ENCODE measurements at places on chromosomes 12 and 14.

- DNase-seq: no peak
Observed at GRCh38 chr14:29740491-29740890, 187.2 kb downstream of the PRKD1 start.

DNA sequence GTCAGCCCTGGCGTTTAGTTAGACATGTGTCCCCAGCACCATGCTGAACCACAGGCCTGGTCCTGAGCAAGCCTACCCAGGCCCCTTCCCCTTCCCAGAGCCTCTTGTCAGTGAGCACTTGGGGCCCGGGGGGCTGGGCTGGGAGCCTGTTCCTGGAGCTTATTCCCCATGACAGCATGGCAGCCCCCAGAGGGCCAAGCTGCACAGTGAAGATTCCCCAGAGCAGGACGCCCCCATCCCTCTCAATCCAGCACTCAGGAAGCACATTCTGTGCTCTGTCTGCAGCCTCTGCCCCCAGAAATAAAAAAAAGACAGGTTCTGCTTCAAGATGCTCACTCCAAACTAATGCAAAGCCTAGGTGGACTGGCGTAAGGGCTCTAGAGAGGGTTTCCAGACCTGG lies 117.3 kb downstream of the LGMN start:
- DNase-seq: no peak

- DNase-seq: no peak
Observed at GRCh38 chr14:100544506-100545141, 42.6 kb downstream of the BEGAIN start.

DNA sequence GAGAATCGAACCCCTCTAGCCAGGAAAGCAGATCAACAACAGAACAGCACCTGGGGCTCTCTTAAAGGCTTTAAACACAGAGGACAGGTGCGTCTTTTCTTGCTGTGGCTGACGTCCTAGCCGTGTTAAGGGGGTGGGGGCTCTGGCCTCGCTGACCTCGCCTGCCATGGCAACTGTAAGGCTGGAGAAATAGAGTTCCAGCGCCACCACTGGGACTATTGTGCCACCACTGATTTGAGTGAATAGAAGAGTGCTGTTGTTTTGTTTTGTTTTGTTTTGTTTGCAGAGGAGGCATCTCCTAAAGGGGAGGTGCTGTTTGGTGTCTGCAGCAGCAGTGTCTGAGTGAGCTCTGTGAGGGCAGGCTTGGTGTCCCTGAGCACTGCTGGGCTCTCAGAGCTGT lies 34.2 kb upstream of the PRMT8 start:
- DNase-seq: no peak

- DNase-seq: no peak
Observed at GRCh38 chr14:69355607-69356281, 42.4 kb downstream of the ERH start.

Data from NCI-H1048 (cell line).